ENCODE measurements at places on chromosomes 1 and 21.

- no peak for DNase-seq
These were observed 36.9 kb upstream of the NEK7 start for GRCh38 chr1:198119906-198120305.

GRCh38 chr1:234633246-234634003 lies 23.4 kb upstream of the IRF2BP2 start:
- no peak for DNase-seq

- DNase-seq, result no peak
These were observed 61.8 kb downstream of the MACF1 start for GRCh38 chr1:39266269-39266668.

GRCh38 chr1:175663991-175664390 lies 79.4 kb downstream of the TNR start:
- DNase-seq, result no peak

DNA sequence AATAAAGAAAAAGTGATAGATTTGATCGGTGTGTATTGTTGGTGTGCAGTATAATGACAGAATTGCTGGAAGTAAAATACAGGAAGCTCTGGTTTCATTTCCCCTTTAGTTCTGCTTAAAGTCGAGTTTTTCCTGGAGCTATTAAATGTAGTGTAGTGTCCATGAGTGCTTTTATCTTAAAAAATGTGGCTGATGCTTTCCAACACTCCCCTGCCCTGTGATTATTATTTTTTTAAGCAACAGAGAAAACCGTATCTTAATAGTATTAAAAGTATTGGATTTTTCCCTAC lies 1.1 kb downstream of the LGALS8 start:
- no peak for DNase-seq

GRCh38 chr1:15153842-15154479 lies 414 bp downstream of the TMEM51 start:
- DNase-seq, result peak; percentile 34

DNA sequence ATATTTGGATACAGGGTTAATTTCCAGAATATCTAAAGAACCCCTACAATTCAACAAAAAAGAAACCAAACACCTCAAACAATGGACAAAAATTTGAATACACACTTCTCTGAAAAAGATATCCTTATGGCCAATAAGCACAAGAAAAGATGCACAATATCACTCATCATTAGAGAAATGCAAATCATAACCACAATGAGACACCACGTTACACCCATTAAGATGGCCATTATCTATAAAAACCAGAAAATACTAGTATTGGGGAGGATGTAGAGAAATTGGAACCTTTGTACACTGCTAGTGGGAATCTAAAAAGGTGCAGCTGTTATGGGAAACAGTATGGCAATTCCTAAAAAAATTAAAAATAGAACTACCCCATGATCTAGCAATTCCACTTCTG lies 4.9 kb downstream of the ADAM30 start:
- DNase-seq, result no peak

DNA sequence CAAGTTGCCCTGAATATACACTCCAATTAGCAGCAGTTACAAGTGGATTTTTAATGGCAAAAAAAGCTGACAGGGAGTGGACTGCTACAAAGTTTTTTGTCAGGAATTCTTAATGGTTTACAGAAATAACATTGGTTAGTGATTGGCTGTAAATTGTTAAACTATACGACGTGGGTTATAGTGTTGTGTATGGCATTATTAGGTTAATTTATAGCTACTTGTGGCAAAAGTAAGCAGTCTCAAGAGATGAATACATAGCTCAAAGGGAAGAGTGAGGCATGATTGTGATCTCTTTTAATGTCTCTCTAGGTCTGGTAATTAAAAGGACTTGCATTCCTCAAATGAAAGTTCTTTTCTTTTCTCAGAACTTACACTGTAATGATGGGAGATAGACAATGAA lies 75.8 kb upstream of the CD1D start:
- no peak for DNase-seq

- no peak for DNase-seq
These were observed 18.8 kb downstream of the PFKL start for GRCh38 chr21:44318489-44319285.

GRCh38 chr1:155253208-155253607 lies 2.1 kb downstream of the ENTREP3 start:
- DNase-seq, result no peak

- DNase-seq, result no peak
These were observed 4.2 kb upstream of the C1orf174 start for GRCh38 chr1:3904006-3904842.

GRCh38 chr21:20642681-20643080 lies 355.5 kb upstream of the NCAM2 start:
- DNase-seq, result no peak

DNA sequence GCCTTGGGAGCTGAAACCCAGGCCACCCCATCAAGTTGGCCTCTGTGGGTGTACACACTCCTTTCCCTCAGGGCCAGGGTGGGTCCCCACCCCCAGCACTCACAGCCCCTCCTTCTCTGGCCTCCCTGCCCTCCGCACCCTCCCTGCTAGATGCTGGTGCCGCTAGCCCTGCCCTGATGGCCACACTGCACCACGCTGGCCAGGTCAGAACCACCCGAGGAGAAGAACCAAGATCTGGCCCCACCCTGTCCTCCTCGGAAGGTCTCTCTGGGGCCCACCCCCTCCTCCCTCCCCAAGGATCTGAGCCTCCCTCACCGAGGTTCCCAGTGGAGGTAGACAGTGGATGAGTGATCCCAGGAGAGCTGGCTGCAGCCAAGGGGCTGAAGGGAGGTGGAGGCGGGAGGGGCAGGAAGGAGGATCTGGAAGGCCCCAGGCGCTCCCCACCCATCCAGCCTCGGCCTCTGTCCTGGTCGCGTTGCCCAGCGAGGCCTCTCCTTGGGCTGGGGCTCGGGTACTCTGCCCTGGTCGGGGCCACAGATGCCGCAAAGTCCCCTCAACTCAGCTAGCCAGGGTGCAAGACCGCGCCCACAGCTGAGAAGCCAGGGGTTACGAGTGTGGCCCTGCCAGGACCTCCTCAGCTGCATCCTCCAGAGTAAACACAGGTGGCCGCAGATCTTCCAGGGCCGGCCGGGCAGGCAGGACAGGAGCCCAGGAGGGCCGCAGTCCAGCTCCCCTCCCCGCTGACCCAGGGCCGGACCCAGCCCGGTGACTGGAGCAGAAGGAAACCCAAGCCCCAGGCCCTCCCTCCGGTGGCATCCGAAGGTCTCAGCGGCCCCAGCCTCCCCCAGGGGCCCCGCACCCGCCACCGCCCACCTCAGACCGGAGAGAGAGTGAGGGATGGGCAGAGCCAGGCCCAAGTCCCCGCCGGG lies 5.2 kb downstream of the B3GALT6 start:
- DNase-seq, result no peak

- no peak for DNase-seq
These were observed 5.2 kb downstream of the YARS1 start for GRCh38 chr1:32811917-32812316.

GRCh38 chr1:20183035-20183434 lies 2.9 kb upstream of the UBXN10 start:
- no peak for DNase-seq

GRCh38 chr1:173479649-173480048 lies 2.5 kb downstream of the PRDX6 start:
- DNase-seq, result no peak

DNA sequence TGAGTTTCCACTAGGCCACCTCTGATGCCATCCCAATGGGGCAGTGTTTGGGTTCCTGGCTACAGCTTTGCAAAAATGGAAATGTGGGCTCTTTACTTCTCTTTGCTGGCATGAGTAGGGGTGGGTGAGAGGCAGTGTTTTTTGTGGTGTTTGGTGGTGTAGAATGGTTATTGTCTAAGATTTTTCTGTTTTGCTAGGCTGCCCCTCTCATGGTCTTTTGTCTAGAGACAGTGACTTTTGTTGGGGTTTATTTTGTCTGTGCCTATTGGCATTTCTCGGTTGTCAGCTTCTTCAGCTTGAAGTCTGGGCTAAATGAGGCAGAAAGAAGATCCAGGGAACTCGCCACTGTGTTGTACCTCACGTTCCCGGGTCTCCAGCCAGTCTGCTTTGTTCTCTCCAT lies 112.1 kb downstream of the CENPF start:
- no peak for DNase-seq

DNA sequence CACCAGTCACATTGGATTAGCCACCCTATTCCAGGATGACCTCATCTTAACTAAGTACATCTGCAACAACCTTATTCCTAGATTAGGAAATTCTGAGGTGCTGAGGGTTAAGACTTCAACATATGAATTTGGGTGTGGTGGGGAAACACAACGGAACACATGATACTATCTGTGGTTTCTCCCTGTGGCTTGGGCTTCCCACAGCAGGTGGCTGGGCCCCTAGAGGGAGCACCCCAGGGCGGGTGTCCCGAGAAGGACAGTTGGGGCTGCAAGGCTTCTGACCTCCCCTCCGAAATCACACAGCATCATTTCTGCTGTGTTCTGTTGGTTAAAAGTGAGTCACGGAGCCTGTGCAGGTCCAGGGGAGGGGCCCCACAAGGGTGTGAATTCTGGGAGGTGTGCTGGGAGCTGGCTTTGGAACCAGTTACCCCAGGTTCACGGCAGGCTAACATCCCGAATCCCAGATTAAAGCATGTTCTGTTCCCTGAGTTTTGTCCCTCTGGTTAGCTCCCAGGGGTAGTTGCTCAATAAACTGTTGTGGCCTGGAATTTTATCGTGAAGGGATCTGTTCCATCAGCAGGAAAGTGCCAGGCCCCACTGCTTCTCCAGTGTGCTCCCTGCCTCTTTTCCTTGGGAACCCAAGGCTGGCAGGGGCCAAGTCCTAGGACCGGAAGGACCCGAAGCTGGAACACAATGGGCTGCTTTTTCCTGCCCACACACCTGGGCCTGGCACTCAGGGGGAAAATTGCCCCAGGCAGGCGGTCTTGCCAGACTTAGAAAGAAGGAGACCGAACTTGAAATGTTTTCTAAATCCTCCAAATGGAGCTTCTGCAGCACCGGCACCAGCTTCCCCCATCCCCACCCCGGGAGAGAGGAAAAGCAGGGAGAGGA lies 154.0 kb upstream of the WNT4 start:
- no peak for DNase-seq

GRCh38 chr1:163674236-163674635 lies 352.5 kb downstream of the NUF2 start:
- DNase-seq, result no peak

- no peak for DNase-seq
These were observed 226.4 kb downstream of the DYRK1A start for GRCh38 chr21:37593015-37593414.

GRCh38 chr1:45723248-45723930 lies 27.1 kb downstream of the IPP start:
- no peak for DNase-seq

- DNase-seq, result no peak
These were observed at the start of gene EXTL1 for GRCh38 chr1:26021647-26022403. Gene EXTL1 (plus strand): TSS chr1:26021775. CDS start chr1:26022647, 872 bp downstream.

- DNase-seq, result no peak
These were observed 10.5 kb upstream of the MCOLN3 start for GRCh38 chr1:85058786-85059185.

GRCh38 chr1:211372463-211372862 lies 45.8 kb downstream of the TRAF5 start:
- DNase-seq, result no peak

GRCh38 chr1:216919060-216919970 lies 196.1 kb upstream of the ESRRG start:
- DNase-seq, result no peak

- DNase-seq, result peak; percentile 13
These were observed at the start of gene GNG12 for GRCh38 chr1:67832737-67833601. Gene GNG12 (minus strand): TSS chr1:67833467. CDS start chr1:67707686, 125,781 bp downstream.

DNA sequence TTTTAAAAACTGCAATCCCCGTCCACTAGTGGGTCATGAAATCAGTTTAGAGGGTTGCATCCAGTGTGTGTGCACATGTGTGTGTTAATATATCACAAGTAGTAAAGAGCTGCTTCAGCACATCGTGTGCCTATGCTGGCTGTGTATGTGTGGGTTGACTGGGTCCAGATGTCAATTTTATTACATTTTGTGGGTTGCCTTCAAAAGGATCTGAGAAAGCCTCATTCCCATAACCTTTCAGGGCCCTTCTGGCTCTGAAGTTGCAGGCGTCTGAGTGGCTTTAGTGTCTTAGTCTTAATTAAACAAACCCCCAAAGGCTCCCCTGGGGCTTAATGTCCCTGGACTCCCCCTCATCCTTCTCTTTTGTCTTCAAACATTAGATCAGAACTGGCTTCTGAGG lies 19.8 kb downstream of the PLA2G2D start:
- DNase-seq, result no peak

- DNase-seq, result no peak
These were observed 31.8 kb downstream of the LRRC52 start for GRCh38 chr1:165575468-165576099.

DNA sequence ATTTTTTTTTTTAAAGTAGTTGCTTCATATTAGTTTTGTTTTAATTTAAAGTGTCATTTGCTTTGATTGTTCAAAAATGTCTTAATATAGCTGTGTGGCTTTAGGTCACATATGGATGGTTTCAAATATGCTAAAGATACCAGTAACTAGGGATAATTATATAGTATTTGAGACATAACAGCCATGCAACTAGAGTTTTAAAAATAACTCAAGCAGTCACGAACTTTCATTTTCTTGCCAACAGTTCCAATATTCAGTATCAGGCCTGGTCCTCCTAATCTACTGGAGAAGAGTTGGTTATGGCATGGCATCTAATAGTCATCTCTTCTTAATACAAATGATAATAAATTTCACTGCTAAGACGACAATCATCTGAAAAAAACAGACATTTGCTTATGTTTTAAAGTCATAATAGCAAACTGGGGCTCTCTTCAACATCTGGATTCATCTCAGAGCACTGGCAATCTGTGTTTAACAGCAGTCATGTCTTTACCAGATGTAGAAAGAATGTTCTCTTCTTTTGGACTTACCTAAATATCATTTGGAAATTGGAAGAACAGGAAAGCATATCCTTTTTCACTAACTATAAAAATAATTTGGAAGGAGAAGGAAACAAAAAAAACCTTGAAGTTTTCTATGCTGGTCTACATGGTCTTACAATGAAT lies 24.1 kb upstream of the A3GALT2 start:
- DNase-seq, result no peak

GRCh38 chr1:51946300-51946699 lies 44.2 kb downstream of the RAB3B start:
- no peak for DNase-seq

DNA sequence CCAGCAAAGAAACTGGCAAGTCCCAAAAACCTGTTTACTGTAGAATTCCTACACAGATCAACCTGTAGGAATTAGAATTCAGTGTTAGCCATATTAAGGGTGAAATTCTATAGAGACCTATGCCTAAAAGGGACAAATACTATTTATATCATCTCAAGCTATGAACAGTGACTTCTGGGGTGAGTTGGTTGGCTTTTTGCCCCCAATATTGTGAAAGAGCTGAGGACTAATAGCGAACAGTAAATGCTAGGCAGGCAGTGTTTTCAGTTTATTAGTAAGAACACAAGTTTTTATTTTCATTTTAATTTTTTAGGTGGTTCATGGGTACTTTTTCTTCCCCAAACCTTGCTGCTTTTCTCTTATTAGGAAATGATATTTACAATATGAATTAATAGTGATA lies 15.3 kb downstream of the SLC16A4 start:
- no peak for DNase-seq

- DNase-seq, result no peak
These were observed 327.9 kb downstream of the VAV3 start for GRCh38 chr1:107637101-107637500.

GRCh38 chr1:206856674-206857464 lies 8.6 kb upstream of the IL20 start:
- DNase-seq, result no peak
